ENCODE measurements at places on chromosomes 2 and 18. TPM values are rescaled to one million over a fixed set of nuclear protein-coding genes. Genes with fewer than 3 reads are reported as not detected.

DNA sequence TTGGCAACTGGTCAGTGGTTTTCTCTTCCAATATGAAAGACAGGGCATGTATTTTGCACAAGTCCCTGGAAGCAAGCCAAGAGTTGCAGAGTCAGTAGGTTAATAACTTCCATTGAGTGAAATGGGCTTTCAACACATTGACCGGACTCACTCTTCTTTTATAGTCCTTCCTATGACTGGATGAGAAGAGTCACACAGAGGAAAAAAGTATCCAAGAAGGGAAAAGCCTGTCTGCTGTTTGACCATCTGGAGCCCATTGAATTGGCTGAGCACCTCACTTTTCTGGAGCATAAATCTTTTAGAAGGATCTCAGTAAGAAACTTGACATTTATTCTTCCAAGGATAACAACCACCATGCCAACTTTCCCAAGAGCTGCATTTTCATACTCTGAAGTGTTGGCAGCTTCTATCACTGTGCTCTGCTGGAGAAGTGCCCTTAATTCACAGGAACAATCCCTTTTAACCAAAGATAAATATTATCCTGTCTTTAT is 45.4 kb downstream of the RASGRP3 start:
- DNase-seq = no peak
- no peaks in the 10 kb centered on the region for H3K27me3 ChIP-seq
- H3K4me3 ChIP-seq = no peak overlapping the region
- no peaks in the 10 kb centered on the region for H3K36me3 ChIP-seq
- H3K4me1 ChIP-seq = peaks cover 7% of the 10 kb centered on the region

DNA sequence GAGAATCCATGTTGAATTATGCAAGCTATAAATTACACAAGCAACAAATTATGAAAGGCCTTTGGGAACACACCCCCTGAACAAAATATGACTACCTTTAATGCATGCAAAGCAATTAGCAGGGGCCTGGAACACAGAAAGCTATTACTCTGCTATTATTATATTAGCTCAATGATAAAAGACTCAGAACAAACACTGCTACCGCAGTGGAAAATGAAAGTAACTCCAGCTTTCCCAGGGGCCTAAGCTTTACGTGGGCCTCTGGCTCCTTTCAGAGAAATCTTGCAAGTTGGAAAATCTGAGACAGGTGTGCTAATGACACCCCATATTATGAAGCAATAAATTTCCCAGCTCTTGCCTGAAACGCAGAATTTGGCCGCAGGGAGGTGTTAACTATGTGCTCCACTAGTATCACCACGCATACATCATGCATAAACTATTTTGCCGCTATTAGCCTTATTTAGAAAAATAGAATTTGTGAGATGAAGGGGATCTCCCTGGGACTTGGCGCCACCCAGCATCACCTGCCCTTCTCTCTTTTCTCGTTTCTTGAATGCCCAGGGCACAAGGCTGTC is 321.6 kb upstream of the LYPD1 start:
- no peaks in the 10 kb centered on the region for H3K4me1 ChIP-seq
- H3K36me3 ChIP-seq = no peaks in the 10 kb centered on the region
- H3K27ac ChIP-seq = no peak overlapping the region
- H3K4me3 ChIP-seq = no peak overlapping the region

DNA sequence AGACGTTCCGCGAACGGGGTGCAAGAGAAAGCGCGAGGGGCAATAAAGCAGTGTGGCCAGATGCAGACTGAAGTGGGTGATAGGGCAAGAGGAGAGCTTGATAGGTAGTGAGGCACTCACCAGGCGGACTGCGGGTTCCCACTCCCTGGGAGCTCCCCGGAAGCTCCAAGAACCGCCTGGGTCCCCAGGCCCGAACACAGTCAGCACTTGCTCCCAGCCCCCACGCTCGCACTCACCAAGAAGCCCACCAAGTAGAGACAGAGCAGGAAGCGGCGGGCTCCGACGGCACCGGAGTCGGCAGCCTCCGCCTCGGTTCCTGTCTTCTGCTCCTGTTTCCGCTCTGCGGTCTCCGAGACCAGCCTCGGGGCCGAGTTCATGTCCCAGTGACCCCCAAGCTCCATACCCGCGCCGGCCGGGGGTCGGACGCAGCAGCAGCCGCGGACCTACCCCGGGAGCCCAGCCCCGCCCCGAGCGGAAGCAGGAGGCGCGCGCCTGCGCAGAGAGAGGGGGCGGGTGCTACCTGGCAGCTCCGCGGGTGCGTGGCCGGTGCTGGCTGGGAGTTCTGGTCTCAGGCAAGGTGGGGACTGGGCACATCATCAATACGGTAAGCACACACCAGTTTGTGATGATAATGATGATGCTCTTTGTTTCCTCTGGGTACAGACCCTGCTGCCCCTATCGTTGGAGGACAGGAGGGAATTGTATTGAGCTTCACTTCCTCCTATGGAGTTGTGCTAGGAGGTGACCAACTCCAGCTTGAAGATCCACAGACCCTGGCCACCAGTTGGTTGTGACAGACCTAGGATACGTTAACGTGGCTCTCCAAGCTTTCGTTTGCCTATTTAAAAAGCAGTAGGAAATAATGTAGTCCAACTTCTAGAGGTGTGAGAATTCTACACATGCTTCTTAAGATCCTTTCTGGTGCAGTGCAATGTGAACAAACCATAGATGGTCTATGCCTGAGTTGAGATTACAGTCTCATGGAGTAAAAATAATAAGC is 25.1 kb upstream of the TMEM182 start:
- H3K27me3 ChIP-seq = no peaks in the 10 kb centered on the region
- peak; percentile 89 for DNase-seq
- peaks cover 27% of the 10 kb centered on the region for H3K4me1 ChIP-seq
- H3K36me3 ChIP-seq = peaks cover 2% of the 10 kb centered on the region
- peak overlapping the region; percentile 81 for H3K27ac ChIP-seq
- H3K4me3 ChIP-seq = peak overlapping the region; percentile 98

- no peak for DNase-seq
- no peaks in the 10 kb centered on the region for H3K36me3 ChIP-seq
- H3K27ac ChIP-seq = no peak overlapping the region
- no peak overlapping the region for H3K4me3 ChIP-seq
Measured at GRCh38 chr2:50854381-50854780, 177.6 kb downstream of the NRXN1 start.

DNA sequence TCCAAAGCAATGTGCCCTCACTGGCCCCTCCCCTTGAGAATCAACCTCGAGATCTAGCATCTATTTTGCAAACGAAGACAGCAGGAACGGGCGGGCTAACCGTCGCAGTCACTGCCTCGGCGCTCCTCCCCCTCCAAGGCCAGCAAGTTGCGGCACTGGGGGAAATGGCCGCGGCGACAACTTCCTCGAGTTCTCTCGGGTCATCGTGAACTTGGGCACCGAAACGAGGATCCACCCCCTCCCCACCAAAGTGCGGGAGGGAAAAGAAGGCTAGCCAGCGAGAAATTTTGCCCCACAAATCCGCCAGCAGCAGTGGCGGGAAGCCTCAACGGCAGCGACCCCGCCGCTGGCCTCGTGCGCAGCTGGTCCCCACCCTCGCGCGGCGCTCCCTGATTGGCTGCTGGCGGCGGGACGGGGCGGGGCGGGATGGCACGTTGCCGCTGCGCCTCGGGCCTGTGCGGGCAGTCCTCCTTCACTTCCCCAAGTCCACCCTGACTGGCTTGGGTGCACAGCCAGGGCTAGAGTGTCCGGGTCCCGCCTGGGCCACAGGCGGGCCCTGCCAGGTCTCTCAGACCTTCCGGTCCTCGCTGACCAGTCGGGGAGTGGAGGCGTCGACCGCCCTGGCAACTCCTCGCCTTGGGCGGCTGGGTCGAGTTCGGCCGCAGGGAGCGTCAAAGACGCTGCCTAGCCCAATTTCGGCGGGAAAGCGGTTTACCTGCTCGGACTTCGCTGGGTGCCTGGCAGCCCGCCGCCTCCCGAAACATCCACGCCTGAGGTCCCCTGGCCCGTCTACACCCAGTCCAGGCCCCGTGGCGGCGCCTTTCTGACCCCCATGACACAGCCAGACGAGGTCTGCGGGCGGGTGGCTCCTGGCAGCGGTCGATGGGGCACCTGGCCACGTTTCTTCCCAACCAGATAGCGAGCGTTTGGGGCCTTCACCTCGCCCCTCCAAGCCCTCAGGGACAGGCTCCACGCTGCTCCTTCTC is at the start of gene BOLL:
TSS of gene BOLL (minus strand) at position 364 of the 986 bp plus-strand sequence. CDS start 3,469 bp downstream, outside the sequence.
- no peak for DNase-seq
- no peaks in the 10 kb centered on the region for H3K36me3 ChIP-seq
- H3K4me1 ChIP-seq = peaks cover 2% of the 10 kb centered on the region
- H3K27ac ChIP-seq = peak within 1 kb of the TSS; percentile 2

Gene LOXHD1
- 0.05 TPM for total RNA-seq

Gene TXNDC2
- total RNA-seq = not detected

Gene ZAP70
- total RNA-seq = 160 TPM

- DNase-seq = no peak
- H3K36me3 ChIP-seq = no peaks in the 10 kb centered on the region
- no peak overlapping the region for H3K4me3 ChIP-seq
- H3K27me3 ChIP-seq = no peaks in the 10 kb centered on the region
- H3K4me1 ChIP-seq = no peaks in the 10 kb centered on the region
- no peak overlapping the region for H3K27ac ChIP-seq
Measured at GRCh38 chr18:73679941-73680712, 467.5 kb downstream of the FBXO15 start.

GRCh38 chr2:72572501-72572900 is 253.3 kb downstream of the EXOC6B start:
- H3K4me3 ChIP-seq = no peak overlapping the region
- no peaks in the 10 kb centered on the region for H3K4me1 ChIP-seq
- no peaks in the 10 kb centered on the region for H3K27me3 ChIP-seq
- no peak overlapping the region for H3K27ac ChIP-seq

Gene REG3A
- total RNA-seq = not detected

DNA sequence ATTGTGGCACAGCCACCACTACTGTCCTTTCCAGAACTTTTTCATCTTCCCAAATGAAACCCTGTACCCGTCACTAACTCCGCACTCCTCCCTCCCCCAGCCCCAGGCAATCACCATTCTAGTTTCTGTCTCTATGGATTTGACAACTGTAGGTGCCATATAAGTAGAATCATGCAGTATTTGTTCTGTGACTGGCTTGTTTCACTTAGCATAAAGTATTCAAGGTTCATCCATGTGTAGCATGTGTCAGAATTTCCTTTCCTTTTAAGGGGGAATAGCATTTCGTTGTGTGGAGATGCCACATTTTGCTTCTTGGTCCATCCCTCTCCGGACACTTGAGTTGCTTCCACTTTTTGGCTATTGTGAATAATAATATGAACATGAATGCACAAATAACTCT is 842 bp upstream of the CKAP2L start:
- H3K4me3 ChIP-seq = peak overlapping the region; percentile 90
- no peaks in the 10 kb centered on the region for H3K27me3 ChIP-seq
- H3K36me3 ChIP-seq = peaks cover 25% of the 10 kb centered on the region
- DNase-seq = peak; percentile 31

Gene KATNAL2
- 0.69 TPM for total RNA-seq

DNA sequence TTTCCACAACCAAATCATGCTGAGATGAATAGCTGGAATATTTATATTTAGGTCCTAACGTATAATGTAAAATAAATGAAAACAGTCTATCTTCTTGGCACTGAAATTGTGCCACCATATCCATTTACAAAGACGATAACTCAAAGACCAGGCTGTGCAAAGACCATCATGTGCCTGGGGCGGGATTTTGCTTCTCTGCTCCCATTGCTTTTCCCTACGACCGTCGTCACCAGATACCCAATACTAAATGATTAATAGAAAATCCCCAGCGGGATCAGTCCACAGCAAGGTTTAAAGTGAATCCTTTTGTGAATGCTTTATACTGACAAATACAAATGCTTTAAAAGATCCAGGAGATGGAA is 194.3 kb upstream of the ARL4C start:
- no peaks in the 10 kb centered on the region for H3K36me3 ChIP-seq
- peaks cover 30% of the 10 kb centered on the region for H3K27me3 ChIP-seq
- H3K4me3 ChIP-seq = no peak overlapping the region
- H3K4me1 ChIP-seq = no peaks in the 10 kb centered on the region

Gene AGXT
- not detected for total RNA-seq

DNA sequence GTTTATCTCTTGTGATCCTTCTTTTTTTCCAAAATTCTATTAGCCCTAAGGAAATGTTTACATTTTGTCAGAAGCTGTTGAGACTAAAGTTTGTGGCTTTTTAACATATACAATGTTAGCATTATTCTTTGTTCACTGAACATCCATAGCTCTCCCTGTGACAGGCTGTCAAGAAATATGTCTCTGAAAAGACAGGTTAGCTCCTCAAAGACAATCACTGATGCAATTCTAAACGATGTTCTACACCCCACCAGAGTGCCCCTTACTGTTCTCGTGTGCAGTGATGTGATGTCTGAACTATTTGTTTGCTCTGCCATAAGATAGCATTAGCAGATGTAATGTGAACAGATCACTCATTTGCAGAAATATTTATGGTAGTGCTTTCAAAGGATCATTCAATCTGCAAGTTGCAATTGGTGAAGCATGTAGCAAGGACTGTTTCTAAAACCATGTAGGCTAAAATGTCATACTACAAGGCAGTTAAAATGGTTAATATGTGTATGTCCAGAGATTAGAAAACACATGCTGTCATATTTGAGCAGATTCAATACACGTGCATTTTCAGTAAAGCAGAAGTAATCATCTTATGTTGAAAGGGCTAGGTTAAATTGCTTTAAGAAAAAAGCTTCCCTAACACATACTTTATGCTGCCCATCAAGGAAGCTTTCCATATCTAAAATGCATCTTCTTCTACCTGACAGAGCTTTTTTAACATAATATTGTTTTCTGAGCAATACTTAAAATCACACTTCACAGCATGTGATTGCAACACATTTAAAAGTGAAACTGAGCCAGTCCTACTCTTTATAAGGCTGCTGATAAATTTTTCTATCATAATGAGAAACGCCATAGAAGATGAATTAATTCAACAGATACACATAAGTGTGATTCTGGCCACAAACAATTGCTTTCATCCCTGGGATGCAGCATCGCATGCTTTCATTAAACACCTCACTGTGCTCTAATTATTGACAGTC is 285.7 kb upstream of the UBE2E3 start:
- H3K27ac ChIP-seq = no peak overlapping the region
- H3K4me3 ChIP-seq = no peak overlapping the region
- H3K36me3 ChIP-seq = no peaks in the 10 kb centered on the region
- no peak for DNase-seq
- H3K27me3 ChIP-seq = no peaks in the 10 kb centered on the region

DNA sequence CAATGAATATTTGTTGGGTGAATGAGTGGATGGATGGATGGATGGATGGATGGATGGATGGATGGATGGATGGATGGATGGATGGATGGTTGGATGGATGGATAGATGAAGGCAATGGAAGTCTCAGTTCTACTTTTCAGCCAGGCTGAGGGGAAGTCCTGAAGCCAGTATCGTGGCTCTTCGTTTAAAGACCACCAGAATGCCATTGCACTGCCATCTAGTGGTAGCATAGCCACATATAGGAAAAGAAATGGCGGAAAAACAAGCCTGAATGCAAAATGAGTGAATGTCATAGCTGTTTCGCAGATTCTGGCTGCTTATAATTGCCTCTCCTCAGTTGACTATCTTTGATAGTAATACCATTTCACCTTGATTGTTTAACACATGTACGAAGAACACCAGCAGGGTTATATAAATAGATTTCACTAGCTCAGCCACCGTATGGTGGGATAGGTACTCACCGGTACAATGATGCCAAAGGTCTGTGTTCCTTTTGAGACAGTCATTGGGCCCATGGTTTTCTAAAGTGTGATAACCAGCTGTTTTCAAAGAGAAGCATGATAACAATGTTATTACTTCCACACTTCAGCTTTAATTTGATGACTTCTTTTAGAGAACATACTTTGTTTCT is 62.3 kb upstream of the GREB1L start:
- peak; percentile 50 for DNase-seq
- no peak overlapping the region for H3K4me3 ChIP-seq
- H3K4me1 ChIP-seq = peaks cover 6% of the 10 kb centered on the region

GRCh38 chr2:124482551-124482950 is 457.5 kb downstream of the CNTNAP5 start:
- DNase-seq = no peak
- H3K36me3 ChIP-seq = no peaks in the 10 kb centered on the region
- H3K4me1 ChIP-seq = no peaks in the 10 kb centered on the region
- no peak overlapping the region for H3K4me3 ChIP-seq
- no peaks in the 10 kb centered on the region for H3K27me3 ChIP-seq

Data from activated CD4-positive, alpha-beta memory T cell treated with anti-CD3 and anti-CD28 coated beads for 36 hours (primary cell).